ENCODE measurements at places on chromosomes 11 and 22. TPM values are rescaled to one million over a fixed set of nuclear protein-coding genes. Genes with fewer than 3 reads are reported as not detected.

MISFA gene
- total RNA-seq: 4.6 TPM

SLC25A45 gene
- total RNA-seq: 11.5 TPM

DNA sequence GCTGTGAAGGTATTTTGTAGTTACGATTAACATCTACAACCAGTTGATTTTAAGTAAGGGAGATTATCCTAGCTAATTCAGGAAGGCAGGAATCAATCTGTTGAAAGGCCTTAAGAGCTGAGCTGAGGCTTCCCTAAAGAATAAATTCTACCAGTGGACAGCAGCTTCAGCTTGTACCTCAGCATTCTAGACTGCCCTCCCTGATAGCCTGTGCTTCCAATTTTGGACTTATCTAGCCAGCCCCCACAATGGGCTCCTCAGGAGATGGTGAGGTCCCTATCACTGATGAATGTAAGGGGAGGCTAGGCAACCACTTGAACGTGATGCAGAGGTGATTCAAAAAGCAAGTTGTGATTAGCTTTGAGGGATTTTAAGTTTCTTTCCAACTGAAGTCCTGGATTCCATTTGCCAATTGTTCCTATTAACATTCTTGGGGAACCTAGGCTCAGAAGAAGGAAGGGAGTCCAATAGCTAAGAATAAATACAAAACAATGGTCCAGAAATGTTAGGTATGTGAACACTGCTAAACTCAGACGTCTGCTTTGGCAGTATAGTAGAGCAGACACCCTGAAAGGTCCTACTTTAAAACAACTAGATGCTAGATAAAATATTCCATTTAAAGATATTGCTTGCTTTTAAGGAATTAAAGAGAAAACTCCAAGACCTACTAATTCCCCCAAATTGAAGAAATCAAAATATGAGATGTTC is 404.3 kb upstream of the TENM4 start:
- no peak for DNase-seq

GRCh38 chr22:30310881-30311771 is 15.6 kb downstream of the TBC1D10A start:
- peak; percentile 83 for DNase-seq

- peak; percentile 82 for DNase-seq
These were observed 19.5 kb downstream of the TXN2 start for GRCh38 chr22:36461665-36462649.

- peak; percentile 82 for DNase-seq
These were observed 132.8 kb upstream of the PITPNB start for GRCh38 chr22:28051787-28052356.

- no peak for DNase-seq
These were observed 79.9 kb upstream of the RAB1B start for GRCh38 chr11:66188580-66188979.
